ENCODE measurements at places on chromosomes 13 and 19. TPM values are rescaled to one million over a fixed set of nuclear protein-coding genes. Genes with fewer than 3 reads are reported as not detected.

NLRP12 gene
- total RNA-seq: 0.25 TPM

PLVAP gene
- total RNA-seq: 0.47 TPM

- no peak for DNase-seq
Observed at GRCh38 chr13:80862456-80862855, 521.5 kb upstream of the SPRY2 start.

GRCh38 chr19:5170329-5170745, 170.3 kb downstream of the PTPRS start:
- DNase-seq: no peak

DNA sequence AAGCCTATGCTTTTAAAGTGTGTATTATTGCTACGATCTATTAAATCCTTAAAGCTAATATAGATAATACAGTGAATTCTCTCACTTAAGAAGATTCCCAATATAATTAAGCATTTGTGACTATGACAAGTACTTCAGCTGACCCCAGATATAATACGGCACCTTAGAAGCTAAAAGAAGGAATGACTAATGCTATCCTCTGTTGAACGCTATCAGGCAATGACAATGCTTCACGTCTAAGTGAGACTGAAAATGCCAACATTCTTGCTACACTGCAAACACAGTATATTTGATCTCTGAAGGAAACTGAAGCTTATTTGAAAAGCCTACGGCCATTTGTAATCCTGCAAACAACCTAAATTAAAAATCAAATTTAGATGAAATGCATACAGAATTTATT, 19.7 kb downstream of the VWA8 start:
- no peak for DNase-seq

- DNase-seq: no peak
Observed at GRCh38 chr13:113126265-113127150, 3.9 kb downstream of the F10 start.

- DNase-seq: no peak
Observed at GRCh38 chr19:14482172-14482941, 7.2 kb upstream of the PTGER1 start.

GRCh38 chr13:42946927-42947326, 45.1 kb downstream of the EPSTI1 start:
- DNase-seq: no peak

DNA sequence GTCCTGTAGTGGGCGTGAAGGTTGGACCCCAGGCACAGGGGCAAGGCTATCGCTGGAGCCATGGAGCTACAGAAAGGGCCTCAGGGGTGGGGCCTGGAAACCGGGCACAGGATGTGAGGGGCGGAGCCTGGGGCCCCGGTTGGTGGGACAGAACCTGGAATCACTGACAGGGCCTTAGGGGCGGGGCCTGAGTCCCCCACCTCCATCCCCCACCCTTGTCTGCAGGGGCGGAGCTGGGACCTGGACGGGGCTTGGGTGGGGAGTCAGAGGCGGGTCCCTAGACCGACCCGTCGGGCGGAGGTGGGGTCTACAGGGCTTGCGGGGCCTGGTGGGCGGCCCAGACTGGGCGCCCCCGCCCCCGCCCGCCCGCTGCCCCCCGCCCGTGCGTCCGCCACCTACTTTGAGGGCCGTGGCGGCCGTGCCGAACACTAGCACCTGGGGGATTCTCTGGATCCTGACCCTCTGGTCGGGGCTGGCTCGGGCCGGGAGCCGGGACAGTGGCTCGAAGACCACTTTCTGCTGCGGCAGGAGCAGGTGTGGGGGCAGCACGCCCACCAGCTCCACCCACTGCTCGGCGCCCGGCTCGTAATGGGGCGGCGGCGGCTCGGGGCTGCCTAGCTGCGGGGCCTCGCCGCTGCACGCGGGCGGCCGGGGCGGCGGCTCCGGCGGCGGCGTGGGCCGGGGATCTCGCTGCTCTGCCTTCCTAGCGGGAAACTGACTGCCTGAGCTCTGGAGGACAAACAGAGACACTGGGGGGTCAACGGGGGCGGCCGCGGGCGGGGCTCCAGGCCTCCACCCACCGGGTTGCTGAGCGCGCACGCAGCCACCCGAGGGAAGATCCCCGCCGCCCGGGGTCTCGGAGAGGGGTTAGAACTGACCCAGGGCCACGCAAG, 26.3 kb downstream of the DCAF15 start:
- DNase-seq: no peak

GRCh38 chr19:12163826-12164225, 930 bp downstream of the ZNF136 start:
- no peak for DNase-seq

DNA sequence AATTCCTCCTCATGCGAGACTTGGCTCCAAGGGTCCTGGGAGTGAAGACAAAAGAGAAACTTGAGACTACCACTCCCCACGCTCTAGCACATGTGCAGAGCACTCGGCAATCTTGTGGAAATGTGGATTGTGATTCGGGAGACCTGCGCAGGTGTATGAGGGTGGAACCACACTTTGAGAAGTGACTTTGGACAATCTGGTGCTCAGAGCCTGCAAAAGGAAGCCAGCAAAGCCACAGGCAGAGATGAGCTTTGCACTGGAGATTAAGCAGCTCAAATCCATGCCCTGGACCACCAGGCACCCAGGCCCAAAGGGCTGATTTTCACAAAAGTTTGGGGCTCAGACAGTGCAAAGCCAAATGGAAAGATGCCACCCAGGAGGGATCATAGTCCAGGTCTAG, 162.5 kb upstream of the TSHZ3 start:
- DNase-seq: no peak

DNA sequence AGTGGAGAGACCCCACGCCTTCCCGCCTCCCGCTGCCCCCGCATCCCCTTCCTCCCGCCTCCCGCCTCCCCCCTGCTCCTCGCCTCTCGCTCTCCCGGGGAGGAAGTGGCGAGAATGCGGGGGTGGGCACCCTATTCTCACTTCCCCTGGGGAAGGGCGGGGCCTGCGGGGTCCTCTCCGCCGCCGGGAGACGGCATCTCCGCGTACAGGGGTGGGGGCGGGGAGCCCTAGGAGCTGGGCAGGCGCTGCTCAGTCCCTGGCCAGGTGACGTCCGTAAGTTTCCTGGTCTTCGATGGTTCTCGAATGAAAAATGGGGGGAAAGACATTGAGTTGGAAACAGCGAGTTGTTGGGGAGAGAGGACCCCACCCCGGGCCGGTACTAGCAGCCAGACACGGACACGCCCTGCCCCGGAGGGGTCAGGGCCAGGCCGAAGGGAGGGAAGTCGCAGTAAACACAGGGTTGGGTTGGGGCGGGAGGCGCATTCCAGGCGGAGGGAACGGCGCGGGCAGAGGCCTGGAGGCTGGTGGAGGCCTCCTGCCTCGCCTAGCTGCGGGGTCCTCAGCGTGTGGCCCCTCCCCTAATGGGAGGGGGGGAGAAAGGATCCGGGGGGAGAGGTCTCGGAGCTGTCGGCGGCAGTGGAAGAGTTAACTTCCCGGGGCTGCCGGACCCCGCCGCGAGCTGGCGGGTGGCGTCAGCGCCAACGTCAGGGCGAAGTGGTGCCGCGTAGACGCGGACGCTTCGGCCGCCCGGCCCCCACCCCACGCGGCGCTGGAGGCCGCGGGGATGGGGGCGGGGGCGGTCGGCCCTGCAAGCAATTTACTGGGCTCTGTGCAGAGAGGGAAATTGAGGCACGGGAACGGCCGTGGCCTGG, 10.4 kb upstream of the JUND start:
- DNase-seq: no peak

DNA sequence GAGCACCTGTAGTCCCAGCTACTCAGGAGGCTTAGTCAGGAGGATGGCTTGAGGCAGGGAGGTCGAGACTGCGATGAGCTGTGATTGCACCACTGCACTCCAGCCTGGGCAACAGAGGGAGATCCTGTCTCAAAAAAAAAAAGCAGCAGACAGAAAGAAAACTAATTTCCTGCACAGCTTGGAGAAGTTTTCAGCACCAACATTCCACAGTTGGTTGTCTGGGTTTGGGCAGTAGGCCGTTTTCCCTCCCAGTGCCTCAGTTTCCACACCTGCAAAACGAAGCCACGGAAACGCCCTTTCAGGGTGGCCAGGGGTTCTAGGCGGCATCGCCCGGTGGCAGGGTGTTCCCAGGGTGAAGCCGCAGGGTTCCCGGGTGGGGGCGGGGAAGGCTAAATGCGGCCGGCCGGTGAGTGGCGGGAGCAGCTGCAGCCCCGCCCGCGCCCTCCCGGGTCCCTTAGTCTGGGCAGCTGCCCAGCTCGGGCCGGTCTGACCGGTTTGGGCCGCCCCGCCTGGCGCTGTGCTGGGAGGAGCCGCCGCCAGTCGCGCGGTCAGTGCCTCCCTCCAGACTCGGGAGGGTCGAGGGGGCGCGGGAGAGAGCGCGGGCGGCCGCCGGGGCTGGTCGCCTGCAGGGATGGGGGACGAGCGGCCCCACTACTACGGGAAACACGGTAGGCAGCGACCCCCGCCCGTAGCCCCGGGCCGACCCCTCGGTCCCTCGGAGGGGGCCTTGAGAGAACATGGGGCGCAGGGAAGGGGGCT, at the start of gene SLC44A2:
SLC44A2 (plus strand) TSS at position 551 of the 759 bp plus-strand sequence; CDS start at position 632, 81 bp downstream.
- DNase-seq: peak; percentile 38

C19orf81 gene
- 14.5 TPM for total RNA-seq

GRCh38 chr19:8609279-8610040, 1.1 kb downstream of the ADAMTS10 start:
- peak; percentile 15 for DNase-seq

ZNF835 gene
- total RNA-seq: not detected

CGB1 gene
- 0.76 TPM for total RNA-seq

- no peak for DNase-seq
Observed at GRCh38 chr19:11735375-11735774, 3.4 kb downstream of the ZNF823 start.

- DNase-seq: no peak
Observed at GRCh38 chr19:58400316-58400915, 5.0 kb downstream of the RNF225 start.

- DNase-seq: peak; percentile 45
Observed at GRCh38 chr13:100235311-100235901, 146.5 kb downstream of the PCCA start.

DNA sequence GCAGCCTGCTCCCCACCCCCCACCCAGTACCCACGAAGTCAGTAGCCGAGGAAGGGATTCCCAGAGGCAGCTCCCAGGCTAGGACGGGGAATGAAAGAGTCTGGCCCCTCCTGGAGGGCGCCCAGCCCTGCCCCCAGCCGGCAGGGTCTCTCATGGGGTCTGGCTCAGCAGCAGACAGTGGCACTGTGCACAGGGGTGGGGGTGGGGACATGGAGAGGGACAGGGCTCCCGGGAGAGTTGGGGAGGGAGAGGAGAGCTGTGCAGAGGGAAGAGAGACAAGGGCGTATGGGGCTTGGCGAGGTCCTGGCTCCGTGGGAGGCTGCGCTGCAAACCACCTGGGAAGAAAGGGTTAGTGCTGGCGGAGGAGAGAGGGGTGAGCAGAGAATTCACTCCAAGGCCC, 27.7 kb upstream of the ASF1B start:
- no peak for DNase-seq

- no peak for DNase-seq
Observed at GRCh38 chr13:20258208-20258962, 26.3 kb upstream of the GJB6 start.

GRCh38 chr19:4495471-4495870, 22.8 kb downstream of the PLIN4 start:
- DNase-seq: peak; percentile 22

- no peak for DNase-seq
Observed at GRCh38 chr13:20099319-20099718, 61.5 kb downstream of the GJA3 start.

DNA sequence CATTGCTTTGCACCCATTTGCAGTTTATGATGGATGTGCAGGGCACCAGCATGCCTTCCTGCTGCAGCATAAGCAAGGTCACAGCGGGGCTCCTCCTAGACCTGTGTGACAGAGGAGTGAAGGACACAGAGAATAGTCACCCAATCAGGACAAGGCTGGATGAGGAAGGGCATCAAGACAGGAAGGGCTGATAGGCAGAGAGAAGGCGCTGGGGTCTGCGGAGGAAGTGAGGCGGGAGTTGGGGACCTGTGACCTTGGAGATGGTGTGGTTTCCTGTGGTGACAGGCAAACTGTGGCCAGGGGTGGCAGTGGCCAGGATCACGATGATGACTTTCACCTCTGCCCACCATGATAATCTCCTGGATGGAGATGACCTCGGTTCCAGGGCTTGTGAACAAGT, 16.4 kb upstream of the KCTD15 start:
- no peak for DNase-seq

DNA sequence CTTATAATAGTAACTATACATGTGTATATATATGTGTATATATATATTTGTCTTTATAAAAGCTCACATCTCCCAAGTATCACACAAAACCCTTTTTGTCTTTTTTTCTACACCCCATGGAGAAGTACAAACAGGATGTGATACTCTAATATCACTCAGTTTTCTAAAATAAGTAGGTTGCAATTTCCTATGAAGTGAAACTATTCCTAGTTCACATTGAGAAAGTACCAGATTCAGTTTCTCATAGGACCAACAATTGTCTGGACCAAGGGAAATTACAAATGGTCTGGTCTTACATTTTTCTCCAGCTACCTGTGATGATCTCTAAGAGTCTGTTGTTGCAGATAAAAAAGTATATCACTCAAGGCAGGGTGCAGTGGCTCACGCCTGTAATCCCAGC, 17.9 kb upstream of the LILRB1 start:
- no peak for DNase-seq

GRCh38 chr19:49434907-49435583, 6.3 kb downstream of the SLC17A7 start:
- no peak for DNase-seq

- DNase-seq: peak; percentile 71
Observed at GRCh38 chr19:38596057-38596981, 21.4 kb downstream of the MAP4K1 start.

DNA sequence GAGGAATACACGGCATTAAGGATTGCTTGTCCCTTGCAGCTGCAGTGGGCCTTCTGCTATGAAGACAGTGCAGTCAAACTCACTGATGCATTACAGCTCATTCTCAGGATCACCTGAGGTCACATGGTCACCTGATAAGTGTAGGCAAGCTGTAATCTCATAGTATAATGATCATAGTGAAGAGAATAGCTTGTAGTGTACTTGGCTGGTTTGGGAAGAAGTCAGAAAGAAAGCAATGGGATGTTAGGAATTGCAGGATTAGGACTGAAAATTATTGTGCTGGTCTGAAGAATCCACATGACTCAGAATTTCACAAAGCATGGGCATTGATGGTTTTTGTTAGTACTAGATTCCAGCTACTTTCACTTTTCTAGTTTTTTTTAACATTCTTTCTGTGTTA, 76.7 kb downstream of the MBNL2 start:
- no peak for DNase-seq

DNA sequence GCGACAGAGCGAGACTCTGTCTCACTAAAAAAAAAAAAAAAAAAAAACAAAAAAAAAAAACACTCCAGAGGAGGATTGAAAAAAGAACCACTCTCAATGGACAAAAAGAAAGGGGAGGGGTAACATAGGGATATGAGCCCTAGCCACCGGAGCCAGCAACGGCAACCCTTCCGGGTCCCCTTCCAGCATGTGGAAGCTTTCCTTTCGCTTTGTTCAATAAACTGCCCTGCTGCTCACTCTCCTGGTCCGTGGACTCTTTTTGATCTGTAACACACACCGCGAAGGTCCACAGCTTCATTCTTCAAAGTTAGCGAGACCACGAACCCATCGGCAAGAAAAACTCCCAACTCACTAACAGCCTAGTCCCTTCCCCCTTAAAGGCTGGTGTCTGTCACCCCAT, 1.0 kb upstream of the REX1BD start:
- no peak for DNase-seq

Measured in HCT116 (cell line).